Large intestine (tissue), 12 donors: ENCODE measurements at places on chromosomes 4 and X. TPM values are rescaled to one million over a fixed set of nuclear protein-coding genes. Genes with fewer than 3 reads are reported as not detected.

Gene NBDY
- polyA plus RNA-seq = 37.1 TPM

Gene ADAM29
- polyA plus RNA-seq = 0.13 TPM

Gene SH3BGRL
- 141 TPM for polyA plus RNA-seq

Gene LRPAP1
- polyA plus RNA-seq = 219 TPM

DNA sequence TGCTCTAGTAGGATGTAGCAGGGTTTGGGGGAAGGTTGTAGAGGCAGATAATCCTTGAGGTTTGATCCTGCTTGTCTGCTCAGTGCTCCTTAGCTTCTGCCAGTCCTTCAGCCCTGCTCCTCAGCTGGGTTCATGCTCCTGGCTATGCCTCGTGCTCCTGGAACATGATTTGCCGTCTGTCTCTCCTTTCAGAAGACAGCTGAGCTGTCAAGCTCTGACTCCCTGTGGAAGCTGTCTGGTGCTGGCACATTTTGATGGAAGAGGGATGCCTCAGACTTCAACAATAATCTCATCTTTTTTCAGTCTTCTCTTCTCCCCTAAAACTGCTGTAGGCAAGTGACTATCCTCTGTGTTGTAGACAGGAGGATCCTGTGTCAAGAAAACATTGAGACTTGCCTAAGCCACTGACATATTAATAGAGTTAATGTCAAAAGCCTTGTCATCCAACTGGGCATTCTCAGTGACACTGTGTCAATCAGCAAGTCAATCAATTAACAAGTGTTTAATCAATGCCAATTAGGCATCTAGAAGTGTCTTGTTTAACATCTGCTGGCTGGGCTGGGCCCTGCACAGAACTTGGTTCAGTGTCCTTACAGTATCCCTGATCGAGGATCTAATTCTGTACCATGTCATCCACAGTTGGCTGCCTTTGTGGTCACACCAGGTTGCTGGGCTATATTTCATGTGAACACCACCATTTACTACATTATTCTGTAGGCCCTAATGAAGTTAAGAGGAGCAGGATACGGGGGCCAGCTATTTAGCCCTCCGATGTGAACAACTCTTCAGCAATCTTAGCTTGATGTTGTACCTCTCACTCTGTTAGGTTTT, 96.7 kb downstream of the SYNPO2 start:
- H3K4me1 ChIP-seq = no peaks in the 10 kb centered on the region
- no peak for DNase-seq
- no peak overlapping the region for H3K4me3 ChIP-seq

DNA sequence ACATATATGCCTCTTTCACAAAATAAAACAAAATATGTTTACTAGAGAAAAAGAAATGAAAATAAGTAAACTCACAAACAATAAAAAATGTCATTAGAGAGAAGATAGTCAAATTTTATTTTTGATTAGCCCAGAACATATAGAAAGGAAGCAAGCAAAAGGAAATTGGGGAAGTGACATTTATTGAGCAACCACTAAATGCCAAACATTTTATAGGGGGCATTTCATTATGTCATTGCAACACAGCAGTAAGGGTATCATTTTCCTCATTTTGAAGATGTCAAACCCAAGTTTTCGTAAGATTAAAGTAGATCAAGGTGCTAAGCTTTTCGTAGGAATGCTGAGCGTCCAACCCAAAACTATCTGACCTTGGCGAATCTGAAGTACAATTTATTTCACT, 1331.5 kb upstream of the PABPC4L start:
- H3K27me3 ChIP-seq = no peaks in the 10 kb centered on the region
- H3K27ac ChIP-seq = no peak overlapping the region
- H3K36me3 ChIP-seq = no peaks in the 10 kb centered on the region
- H3K4me3 ChIP-seq = no peak overlapping the region

DNA sequence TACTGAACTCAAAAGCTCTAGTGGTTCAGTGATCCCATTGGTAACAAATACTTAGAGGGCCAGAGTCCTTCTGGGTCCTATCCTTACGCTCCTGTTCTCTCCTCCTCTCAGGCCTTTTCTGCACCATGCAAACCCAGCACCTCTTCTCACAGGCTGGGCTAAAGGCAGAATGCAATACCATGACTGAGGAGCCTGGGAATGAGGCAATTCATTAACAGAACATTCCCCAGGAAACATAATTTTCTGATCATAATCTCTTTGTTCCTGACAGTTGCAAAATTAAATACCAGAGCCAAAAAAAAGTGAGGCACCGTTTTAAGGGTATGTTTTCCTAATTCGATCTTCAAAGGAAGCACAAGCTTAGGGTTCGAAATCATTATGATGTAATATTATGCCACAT, 9.0 kb downstream of the SORBS2 start:
- DNase-seq = no peak
- no peak overlapping the region for H3K27ac ChIP-seq
- H3K4me3 ChIP-seq = no peak overlapping the region
- H3K4me1 ChIP-seq = peaks cover 3% of the 10 kb centered on the region
- no peaks in the 10 kb centered on the region for H3K36me3 ChIP-seq
- H3K27me3 ChIP-seq = no peaks in the 10 kb centered on the region

DNA sequence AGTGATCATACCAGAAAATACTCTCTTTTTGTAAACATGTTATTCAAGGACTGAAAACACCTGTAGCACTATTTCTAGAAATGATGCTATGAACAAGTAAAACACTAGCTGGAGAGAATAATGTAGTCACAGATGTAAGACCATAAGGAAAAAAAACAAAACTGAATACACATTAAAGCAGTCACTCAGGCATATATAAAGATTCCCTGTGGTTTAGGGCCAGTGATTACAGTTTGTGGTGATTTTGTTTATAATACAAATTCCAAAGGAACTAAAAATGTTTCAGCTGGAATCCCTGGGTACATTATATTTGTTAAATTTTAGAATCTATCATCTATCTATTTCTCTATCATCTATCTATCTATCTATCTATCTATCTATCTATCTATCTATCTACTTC, 777.8 kb upstream of the FRG1 start:
- DNase-seq = no peak
- no peaks in the 10 kb centered on the region for H3K4me1 ChIP-seq
- no peak overlapping the region for H3K4me3 ChIP-seq
- no peak overlapping the region for H3K27ac ChIP-seq

- DNase-seq = no peak
- H3K27ac ChIP-seq = no peak overlapping the region
- no peak overlapping the region for H3K4me3 ChIP-seq
- no peaks in the 10 kb centered on the region for H3K27me3 ChIP-seq
Measured at GRCh38 chrX:105738162-105738561, 84.2 kb upstream of the NRK start.

- H3K27me3 ChIP-seq = peaks cover 22% of the 10 kb centered on the region
- no peak for DNase-seq
- peaks cover 6% of the 10 kb centered on the region for H3K4me1 ChIP-seq
- peak overlapping the region; percentile 46 for H3K4me3 ChIP-seq
- no peak overlapping the region for H3K27ac ChIP-seq
Measured at GRCh38 chrX:130170752-130171445, 863 bp upstream of the RAB33A start.

- peak overlapping the region; percentile 27 for H3K27ac ChIP-seq
- peaks cover under 1% of the 10 kb centered on the region for H3K4me1 ChIP-seq
- no peak overlapping the region for H3K4me3 ChIP-seq
- DNase-seq = no peak
- no peaks in the 10 kb centered on the region for H3K36me3 ChIP-seq
- H3K27me3 ChIP-seq = no peaks in the 10 kb centered on the region
Measured at GRCh38 chr4:54908763-54909162, 216.6 kb downstream of the KDR start.
